ENCODE measurements at places on chromosomes 11 and 22.

DNA sequence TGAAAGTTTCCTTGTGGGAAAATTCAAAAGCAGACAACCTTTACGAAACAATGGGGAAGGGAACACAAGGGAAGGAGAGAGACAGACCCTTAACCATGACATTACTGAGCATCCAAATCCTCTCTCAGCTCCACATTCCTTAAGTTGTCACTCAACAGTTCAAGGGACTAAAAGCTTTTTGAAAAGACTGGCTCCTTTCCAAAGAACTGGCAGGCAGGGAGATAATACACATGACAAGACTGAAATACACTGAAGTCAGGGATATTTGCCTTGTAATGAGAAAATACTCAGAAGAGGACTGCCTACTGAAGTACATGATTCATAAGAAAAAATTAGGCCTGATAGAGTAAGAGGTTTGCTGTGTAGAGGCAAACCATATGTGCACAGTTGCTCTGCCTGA lies 69.1 kb downstream of the SMCO4 start:
- DNase-seq: no peak

DNA sequence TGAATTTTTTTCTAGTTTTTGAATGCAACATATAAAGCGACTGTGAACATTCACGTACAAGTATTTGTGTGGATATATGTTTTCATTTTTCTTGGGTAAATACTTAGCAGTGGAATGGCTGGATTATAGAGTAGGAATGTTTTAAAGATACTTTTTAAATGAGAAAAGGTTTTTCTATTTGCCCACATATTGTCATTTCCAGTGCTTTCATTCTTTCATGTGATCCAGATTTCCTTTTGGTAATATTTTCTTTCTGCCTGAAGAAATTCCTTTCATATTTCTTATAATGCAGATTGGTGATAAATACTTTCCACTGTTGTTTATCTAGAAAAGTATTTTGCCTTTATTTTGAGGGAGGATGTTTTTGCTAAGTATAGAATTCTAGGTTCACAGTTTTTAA lies 7.9 kb downstream of the DDB2 start:
- no peak for DNase-seq

GRCh38 chr11:119378851-119379465 lies 2.5 kb downstream of the USP2 start:
- no peak for DNase-seq

GRCh38 chr11:43989162-43989981 lies 46.9 kb downstream of the C11orf96 start:
- no peak for DNase-seq

DNA sequence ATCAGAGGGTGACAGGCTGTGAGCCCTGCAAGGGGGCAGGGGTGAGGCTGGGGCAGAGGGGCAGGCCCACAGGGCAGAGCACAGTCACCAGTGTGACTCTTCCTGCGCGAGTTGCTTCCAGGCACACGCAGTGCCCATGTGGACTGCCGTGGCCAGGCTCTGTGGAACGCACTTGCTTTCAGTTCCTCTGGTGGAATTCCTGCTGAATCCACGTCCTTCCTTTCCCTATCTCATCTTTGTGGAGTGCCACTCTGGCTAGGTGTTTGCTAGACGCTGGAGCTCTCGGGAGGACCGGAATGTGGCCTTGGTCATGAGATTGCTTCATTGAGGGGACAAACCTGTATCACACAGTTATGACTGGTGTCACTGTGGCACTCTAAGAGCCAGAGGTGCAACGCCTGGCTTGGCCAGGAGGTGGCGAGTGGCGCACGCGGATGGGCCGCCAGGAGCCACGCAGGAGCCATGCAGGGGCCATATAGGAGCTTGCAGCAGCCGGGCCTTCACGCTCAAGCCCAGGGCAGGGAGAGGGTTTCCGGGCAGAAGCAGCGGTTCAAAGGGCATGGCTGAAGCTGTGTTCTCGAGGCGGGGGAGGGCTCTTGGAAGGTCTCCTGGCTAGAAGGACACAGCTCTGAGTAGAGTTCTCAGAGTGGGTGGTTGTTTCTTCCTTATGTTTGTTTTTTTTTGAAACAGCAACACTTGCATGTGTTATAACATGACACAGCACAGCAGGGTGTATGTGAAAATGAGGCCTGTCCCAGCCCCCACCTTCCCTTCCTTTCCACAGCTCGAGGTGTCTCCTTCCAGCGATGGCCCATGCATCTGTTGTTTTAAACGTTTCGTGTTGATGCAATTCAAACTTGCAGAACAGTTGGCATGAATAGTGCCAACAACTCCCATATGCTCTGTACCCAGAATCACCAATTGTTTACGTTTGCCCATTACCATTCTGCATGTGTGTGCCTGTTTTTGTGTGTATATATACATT lies 36.2 kb downstream of the TBC1D22A start:
- DNase-seq: peak; percentile 85

DNA sequence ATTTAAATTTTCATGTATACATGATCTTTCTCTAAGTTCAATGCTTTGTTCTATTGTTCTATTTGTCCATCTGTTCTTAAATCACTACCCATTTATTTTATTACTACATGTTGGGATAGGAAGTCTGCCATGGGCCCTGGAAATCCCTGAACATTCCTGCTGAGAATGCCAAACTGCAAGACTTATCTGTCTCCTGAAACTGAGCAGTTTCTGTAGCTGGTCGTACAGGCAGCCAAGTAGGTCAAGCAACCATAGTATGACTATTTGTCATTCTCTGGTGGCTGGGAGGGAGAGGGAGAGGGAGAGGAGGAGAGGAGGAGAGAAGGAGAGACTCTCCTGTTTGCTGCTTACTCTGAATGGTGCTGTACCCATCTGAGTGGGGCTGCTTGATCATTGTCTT lies 82.8 kb upstream of the SNX19 start:
- no peak for DNase-seq

GRCh38 chr11:9479899-9480298 lies 19.1 kb downstream of the ZNF143 start:
- DNase-seq: no peak

GRCh38 chr11:58739725-58740430 lies 8.1 kb upstream of the GLYAT start:
- no peak for DNase-seq

GRCh38 chr11:2653930-2654739 lies 45.7 kb downstream of the KCNQ1OT1 start:
- DNase-seq: no peak

DNA sequence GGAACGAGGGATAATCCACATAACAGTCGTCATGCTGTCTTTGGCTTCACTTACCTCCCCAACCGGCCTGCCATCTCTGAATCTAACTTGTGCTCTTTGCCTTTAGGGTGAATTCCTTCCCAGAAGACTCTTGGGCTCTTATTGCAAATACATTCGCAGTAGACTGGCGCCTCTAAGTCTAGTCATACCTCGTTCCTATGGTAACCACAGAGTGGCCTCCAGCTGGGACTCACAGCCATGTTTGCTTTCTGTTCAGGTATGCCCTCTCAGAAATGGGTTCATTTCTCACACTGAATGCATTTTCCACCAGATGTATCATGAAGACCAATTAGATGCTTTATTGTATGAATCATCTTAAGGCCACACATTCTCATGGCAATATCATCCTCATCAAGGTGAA lies 112.7 kb downstream of the FAR1 start:
- no peak for DNase-seq

- DNase-seq: peak; percentile 29
These were observed 46.1 kb upstream of the SHISAL1 start for GRCh38 chr22:44358709-44359440.

- DNase-seq: peak; percentile 92
These were observed 865 bp downstream of the RBM14 start for GRCh38 chr11:66617155-66617834.

DNA sequence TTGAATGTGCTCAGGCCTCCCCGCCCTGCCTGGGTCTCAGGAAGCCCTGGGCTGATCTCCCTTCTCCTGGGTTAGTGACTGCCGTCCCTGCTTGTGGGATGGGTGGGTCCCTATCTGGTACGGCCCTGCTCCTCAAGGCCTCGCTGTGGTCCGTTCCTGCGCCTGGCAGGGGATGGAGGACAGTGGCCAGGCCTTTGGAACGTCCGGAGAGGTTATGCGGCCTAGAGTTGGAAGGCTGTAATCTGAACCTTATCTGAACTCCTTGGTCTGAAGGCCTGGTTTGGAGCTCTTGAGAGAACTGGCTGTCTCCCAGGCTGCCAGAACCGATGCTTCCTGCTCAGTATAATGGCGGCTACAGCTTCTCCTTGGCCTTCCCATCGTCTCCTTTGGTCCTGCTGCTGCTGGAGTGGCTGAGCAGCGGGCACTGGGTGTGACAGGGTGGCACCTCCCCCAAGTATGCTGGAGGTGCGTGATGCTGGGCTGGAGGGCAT lies 72.8 kb downstream of the FLI1 start:
- no peak for DNase-seq

- DNase-seq: no peak
These were observed 874 bp upstream of the IL17RA start for GRCh38 chr22:17083811-17084441.

GRCh38 chr11:64234647-64235379 lies 429 bp downstream of the VEGFB start:
- no peak for DNase-seq

- peak; percentile 37 for DNase-seq
These were observed 92.3 kb upstream of the FGF3 start for GRCh38 chr11:69911310-69912160.

DNA sequence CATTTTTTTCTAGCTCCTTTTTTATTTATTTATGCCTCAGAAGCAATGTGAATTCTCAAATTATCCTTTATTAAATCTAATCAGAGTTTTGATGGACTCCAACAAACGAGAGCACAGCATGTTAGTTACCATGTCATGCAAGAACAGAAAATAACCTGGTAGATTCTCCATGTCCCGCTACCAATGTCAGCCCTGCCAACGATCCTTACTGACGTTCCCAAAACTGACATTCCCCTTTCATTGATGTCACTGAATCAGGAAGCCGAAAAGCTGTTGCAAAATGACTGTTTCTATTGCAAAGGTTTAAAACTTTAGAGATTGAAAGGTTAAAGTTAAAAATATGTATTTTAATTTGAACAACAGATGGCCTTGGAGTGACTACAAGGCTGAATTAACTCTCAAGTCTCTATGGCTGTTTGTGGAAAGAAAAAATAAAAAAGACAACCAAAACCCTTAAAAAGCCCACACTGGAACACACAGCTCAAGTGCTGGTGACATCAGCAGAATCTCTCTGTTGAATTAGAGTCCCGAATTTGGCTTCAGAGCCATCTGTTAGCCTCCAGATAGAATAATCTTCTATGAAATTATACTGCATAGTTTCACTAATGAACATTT lies 96.8 kb downstream of the BDNF start:
- no peak for DNase-seq

DNA sequence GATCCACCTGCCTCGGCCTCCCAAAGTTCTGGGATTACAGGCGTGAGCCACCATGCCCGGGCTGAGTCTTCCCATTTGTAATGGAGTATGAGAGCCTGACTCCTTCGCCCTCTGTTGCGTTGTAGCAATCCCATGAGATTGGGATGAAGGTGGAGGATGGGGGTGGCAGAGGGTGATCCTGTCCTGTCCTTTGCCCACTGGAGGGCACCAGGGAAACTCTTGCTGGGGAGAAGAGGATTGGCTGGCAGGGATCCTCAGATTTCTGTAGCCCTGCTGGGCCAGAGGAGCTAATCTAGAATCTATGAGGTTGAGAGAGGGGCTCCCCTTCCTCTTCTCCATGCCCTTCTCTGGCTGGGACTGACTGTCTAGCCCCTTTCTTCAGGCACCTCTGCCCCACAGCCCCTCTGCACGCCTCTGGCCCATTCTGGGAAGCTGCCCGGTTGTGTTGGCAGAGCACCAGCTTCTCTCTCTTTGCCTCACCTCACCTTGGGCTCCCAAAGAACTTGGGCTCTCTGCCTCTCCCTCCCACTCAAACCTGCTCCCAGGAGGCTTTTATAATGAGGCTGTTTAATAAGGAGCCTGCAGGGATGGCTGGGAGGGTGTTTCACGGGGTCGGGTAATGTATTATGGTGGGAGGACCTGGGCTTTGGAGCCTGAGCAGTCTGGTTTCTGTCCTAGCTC lies 9.5 kb upstream of the CATSPER1 start:
- no peak for DNase-seq

- DNase-seq: peak; percentile 83
These were observed 11.4 kb downstream of the PACS1 start for GRCh38 chr11:66081505-66081904.

- no peak for DNase-seq
These were observed 2.2 kb downstream of the ME3 start for GRCh38 chr11:86670181-86670580.

DNA sequence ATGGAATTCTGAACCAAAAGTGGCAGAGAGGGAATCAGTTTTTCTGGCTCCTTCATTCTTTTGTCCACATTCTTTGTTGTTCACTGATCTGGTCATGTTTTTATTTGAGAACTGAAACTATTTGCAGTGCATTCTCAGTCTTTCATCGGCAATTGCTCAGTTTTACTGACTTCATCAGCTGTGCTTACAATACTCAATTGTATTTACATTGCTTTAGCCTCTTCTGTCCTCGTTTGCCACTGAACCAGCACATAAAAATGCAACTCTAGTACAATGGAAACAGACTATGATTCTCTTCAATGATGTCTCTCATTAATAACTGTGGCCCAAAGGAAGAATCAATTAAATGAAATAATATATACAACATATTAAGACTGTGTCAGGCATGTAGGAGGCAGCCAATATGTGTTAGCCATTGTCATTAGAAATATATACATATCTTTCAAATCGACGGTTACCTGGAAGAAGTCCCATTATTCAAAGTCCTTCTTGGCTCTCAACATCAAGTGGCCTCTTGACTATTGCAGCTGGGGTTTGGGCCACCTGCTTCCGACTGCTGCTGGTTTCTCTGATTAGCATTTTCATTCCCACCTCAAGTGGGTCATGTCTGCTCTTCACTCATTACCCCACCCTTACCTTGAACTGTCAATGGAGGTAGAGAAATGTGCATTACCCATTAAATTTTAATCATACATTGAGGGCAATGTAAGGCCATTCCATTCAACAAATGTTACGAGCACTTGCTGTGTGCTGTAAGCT lies 600.1 kb downstream of the INSC start:
- no peak for DNase-seq

DNA sequence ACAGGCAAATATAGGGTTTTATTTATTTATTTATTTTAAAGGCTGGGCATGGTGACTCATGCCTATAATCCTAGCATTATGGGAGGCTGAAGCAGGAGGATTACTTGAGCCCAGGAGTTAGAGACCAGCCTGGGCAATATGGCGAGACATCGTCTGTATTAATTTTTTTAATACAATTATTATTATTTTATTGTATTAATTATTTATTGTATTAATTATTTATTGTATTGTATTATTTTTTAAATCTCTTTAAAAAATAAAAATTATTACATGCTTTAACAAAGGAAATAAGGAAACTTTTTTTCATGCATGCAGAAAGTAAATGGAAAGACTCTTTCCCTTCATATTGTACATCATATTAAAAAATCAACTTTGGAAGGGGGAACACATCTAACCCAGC lies 3.5 kb downstream of the SCN3B start:
- DNase-seq: no peak

- no peak for DNase-seq
These were observed 1186.5 kb downstream of the BRD1 start for GRCh38 chr22:48640890-48641841.

GRCh38 chr22:28933321-28933720 lies 49.9 kb downstream of the ZNRF3 start:
- DNase-seq: no peak

Data from lower lobe of right lung (tissue), 2 donors.